Head of caudate nucleus (tissue), 42 donors: ENCODE measurements at places on chromosomes 11 and 22.

DNA sequence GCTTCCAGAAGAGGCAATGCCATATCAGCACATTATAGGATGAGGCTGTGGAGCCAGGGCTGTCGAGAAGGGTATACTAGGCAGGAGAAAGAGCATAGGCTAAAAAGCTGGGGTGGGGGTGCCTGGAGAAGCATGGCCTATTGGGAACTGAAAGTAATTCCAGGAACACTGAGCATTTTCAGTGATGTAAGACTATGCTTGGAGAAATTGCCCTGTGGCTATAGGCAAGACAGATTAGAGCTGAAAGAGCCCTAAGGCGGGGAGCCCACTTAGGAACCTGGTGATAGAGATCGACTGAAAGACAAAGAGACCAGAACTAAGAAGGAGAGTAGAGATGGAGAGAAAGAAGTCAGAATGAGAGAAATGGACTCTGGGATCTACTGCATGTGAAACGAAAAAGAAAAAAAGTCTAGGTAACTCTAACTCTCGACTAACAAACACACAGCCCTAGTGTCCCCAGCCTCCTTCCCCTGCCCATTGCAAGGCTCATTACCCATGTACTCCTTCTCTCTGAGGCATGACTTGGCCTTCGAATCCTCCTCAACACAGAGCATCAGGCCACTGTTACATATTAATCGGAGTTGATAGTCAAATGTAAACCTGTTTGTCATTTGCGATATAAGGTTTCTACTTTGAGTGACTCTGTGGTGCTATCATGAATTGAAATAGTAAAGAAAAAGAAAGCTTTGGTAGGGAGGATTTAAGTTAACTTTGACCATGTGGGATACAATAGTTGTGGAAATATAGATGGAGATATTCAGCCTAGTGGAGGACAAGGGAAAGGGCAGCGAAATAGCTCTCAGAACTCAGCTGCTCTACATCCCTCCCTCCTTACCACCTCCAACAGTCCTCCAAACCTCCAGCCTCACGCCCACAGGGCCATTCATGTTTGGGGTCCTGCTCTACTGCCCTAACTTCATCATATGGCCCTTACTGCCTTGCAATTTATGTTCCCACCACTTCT lies 52.3 kb upstream of the BMAL1 start:
- no peak for DNase-seq

- no peak for DNase-seq
Measured at GRCh38 chr22:48545987-48546386, 1281.7 kb downstream of the BRD1 start.

DNA sequence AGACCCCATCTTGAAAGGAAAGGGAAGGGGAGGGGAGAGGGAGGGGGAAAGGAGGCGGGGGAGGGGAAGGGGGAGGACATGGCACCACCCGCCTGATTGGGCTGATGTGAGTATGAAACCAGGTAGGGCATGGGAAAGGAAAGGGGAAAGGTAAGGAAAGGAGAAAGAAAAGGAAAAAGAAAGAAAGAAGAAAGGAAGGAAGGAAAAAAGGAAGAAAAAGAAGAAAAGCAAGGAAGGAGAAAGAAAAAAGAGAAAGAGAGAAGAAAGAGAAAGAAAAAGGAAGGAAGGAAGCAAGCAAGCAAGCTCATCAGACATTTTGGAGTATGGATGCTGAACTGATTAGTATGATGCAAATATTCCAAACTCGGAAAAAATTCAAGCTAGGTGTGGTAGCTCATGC lies 36.0 kb upstream of the TFIP11 start:
- no peak for DNase-seq

- DNase-seq = no peak
Measured at GRCh38 chr11:8167796-8168195, 1.0 kb downstream of the RIC3 start.

- DNase-seq = peak; percentile 22
Measured at GRCh38 chr22:38305471-38306448, 11.5 kb downstream of the CSNK1E start.

DNA sequence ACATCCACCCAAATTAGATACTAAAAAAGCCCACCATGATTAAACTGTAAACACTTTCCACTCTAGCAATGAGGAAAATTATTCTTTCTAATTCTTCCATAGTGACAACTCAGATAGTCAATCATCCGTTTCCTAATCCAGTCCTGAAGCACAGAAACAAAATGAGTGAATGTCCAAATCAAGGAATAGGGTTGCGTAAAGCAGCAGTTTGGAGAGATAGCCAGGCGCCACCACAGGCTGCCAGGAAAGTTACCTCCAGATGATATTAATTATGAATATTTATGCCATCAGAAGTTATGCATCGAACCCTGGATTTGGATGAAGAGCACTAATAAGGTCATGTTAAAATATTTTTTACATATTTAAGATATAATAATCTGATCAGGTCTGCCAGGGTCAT lies 63.2 kb downstream of the ETS1 start:
- DNase-seq = no peak

GRCh38 chr11:1742371-1742770 lies 8.0 kb downstream of the IFITM10 start:
- no peak for DNase-seq

DNA sequence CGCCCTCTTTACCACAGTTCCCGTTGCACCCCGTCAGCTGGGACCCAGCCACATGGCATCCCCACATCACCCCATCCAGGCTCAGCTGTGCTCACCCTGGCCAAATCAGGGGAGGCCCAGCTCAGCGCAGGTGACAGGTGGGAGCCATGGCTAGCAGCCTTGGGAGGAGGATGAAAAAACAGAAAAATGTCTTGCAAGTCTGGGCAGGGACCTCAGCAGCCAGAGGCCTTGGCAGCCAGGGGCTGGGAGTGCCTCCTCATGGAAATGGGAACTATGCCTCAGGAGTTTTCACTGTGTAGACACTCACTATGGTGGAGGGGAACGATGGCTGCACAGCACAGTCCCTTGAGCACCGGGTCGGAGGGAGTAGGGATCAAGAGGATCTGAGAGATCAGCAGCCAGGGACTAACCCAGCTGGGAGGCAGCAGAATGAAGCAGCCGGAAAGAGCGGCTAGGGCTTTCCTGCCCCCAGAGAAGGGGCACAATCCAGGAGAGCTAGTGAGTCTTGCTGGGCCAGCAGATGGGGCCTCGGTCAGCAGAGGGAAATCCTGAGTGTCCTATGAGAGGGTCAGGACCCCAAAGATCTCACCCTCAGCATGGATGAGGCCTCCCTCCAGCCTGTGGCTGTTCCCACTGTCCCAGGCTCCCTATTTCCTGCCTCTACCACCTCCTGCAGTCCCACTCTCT lies 6.2 kb upstream of the FTH1 start:
- DNase-seq = peak; percentile 14

GRCh38 chr11:27997344-27997743 lies 110.6 kb downstream of the KIF18A start:
- DNase-seq = no peak

DNA sequence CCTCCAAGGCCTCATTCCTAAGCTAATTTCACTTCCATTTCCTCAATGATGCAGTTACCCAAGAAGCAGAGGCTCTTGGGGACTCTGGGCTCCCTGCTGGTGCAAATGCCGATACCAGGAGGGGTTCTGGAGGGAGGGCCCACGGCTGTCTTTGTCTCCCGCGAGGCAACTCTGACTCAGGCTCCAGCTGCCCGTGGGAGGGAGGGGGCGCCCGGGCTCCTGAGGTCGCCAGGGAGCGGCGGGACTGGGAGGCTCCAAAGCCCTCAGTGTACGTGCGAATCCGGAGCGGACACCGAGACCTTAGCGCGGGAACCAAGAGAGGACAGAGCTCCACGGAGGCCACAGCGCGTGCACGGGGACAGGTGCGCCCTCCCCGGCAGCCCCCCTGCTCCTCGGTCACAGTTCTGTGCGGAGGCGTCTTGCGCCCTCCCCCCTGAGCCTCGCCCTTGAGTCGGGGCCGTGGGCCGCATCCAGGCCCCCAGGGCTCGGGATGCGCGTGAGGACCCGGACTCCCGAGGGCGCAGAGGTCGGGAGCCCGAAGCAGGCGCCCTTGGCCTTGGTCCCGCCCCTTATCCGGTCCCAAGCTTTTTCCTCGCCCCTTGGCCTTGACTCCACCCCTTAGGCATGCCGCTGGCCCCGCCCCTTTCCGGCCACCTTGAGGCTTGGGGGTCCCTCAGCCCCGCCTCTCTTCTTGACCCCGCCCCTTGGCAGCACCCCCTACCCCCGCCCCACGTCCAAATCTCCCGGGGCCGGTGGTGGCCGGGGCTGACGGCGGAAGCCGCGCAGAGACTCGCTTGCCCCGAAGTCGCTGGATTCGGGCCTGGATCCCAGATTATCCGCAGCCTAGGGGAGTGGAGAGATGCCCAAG lies 4.7 kb upstream of the SHISA8 start:
- peak; percentile 57 for DNase-seq

DNA sequence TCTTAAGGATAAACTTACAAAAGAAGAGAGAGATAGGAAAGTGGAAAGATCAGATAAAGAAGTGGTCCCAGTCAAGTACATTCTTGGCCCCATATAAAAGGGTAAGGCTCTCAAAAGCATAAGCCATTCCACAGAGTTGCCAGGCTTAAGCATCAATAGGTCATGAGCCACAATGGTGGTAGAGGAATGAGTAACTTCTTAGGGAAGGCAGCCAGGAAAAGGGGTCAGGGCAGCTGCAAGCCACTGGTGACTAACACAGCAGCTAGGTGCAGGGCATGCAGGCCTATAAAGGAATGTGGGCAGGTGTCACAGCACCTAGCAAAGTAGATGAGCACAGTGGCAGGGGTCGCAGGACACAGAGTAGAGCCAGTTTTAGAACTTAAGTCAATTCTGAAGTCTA lies 302.6 kb upstream of the FAT3 start:
- no peak for DNase-seq

DNA sequence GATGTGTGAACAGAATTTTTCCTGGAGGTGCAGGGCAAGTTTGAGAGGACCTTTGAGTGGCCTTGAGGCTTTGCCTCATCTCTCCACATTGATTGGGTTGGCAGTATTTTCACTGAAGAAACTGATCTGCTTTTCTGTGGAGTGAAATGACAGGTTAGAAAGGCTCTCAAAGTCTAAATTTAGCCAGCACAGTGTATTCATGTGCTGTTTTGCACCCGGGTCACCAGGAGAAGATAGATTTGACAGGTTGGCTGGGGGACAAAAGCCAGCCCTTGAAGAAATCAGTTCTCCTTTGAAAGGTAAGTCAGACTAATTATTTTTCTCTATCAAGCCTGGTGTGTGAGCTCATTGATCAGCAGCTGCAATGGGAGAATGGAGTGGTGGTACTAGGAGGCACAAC lies 152.9 kb downstream of the DBX1 start:
- DNase-seq = no peak

DNA sequence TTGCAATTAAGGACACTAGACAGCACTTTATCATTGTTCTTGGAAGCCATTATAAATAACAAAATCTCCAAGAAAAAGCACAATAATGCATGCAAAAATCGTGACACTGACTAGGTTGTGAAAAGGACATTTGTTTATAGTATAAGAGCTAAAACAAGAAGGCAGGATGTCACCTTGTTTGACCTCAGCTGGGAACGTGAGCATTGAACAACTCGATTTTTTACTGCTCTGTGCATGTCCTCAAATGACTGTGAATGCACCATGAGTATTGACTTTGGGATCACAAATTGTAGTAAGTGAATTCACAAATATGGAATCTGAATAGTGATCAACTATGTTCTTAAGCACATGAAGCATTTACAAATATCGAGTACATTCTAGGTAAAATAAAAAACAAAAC lies 35.3 kb upstream of the ARHGAP20 start:
- no peak for DNase-seq

GRCh38 chr11:74084796-74085541 lies 76.1 kb upstream of the UCP3 start:
- no peak for DNase-seq

GRCh38 chr11:15936011-15936410 lies 420.3 kb downstream of the SOX6 start:
- DNase-seq = no peak

DNA sequence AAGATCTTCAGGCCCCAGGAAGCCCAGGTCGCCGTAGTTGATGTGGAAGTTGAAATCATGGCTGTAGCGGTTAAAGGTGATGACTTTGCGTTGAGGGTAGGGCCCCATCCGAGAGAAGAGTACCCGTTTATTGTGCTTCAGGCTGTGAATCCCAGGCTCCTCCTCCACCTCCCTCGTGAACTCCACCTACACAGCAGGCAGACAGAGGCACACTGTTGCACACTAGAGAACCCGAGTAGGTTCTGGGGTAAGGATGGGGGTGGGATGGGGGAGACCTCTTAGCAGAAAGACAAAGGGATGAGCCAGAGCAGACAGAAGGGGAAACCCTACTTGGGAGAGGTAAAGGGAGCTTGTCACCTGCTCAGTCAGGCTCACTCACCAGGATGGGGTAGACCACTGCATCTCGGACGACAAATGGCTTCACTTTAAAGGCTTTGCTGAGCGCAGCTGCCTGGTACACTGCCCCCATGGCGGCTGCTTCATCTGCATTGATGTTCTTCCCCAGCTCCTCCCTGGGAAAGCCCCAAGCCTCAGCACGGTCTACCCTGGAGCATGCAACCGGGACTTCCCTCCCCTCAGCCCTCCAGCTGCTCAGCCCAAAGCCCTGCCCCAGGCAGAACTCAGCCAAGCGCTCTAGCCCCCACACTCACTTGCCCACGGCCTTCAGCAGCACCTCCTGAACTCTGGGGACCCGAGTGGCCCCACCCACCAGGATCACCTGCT lies 5.4 kb downstream of the HYOU1 start:
- peak; percentile 26 for DNase-seq

DNA sequence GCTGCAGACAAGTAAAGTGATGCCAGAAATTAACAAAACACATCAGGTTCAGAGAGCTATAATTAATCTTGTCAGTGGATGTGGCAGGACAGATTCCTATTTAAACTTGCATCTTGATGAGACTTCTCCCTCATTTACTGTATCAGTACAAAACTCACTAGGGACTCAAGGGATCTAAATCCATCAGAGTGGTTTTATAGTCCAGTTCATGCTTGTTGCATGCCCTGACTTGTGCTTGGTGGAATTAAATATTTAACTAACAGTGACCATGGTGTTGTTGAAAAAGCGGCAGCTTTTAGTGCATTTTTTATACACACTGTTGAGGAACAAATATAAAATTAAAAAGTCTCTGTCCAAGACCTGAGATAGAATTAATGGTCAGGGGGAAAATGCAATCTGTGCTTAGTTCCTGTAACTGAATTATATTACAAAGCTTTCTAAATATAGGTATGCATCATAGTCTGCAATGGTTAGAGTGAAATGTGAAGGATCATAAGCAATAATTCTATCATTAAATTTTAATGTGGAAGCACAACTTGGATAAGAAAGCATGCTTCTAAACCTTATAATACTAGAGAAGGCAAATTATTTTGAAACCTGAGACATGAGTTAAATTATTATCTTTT lies 1475.5 kb upstream of the TENM4 start:
- no peak for DNase-seq

- DNase-seq = no peak
Measured at GRCh38 chr11:31646216-31646615, 136.6 kb downstream of the ELP4 start.

DNA sequence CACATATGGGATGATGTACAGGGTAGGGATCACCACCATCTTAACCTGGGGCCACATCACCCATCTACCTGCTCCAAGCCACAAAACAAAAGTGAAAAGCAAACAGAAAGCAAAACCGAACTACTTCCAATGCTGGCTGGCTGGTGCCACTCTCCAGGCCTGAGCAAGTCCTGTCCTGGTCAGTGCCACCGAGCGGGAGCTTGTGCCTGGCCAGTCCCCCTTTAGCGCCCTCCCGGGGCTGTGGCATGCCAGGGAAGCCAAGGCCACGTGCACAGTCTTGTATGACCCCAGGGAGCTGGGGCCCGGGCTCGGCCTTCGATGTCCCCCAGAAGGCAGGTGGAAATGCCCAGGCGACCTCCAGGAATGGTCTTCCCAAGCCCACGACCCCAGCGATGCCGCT lies 17.9 kb upstream of the NAP1L4 start:
- no peak for DNase-seq

GRCh38 chr11:108586600-108586999 lies 7.0 kb downstream of the EXPH5 start:
- DNase-seq = no peak

- DNase-seq = no peak
Measured at GRCh38 chr22:39101226-39101625, 4.2 kb downstream of the APOBEC3H start.
